ENCODE measurements at places on chromosomes 7 and 10.

- DNase-seq: no peak
Observed at GRCh38 chr10:34825414-34825813, 10.3 kb upstream of the PARD3 start.

DNA sequence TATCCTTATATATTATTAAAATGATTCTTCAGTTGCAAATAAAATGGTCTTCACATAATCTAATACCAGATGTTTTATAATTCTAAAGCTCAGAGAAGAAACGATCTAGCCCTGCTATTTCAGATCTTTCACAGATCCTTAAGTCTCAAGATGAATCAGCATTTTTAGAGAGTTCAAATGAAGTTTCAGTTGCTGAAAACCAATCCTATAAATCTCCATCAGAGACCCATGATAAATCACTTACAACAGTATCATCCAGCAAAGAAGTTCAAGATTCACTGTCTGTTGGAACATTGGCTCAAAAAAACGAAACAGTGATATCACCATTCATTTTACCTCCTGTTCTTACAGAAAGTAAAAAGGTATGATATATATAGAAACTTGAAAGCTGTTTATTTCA, 137.0 kb downstream of the CCDC7 start:
- no peak for DNase-seq

DNA sequence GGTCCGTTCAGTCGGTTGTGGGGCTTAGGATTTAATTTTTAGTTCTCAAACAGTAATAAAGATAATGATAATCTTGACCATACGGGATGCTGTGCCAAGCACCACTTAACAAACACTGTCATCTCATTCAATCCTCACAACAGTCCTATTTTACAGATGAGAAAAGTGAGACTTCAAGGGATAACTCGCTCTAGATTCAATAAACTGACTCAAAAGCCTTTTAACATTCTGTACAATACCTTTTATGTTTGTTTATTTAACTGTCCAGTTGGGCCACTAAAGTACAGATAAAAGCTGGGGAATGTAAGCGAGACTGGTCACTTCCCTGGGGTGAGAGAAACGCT, 437 bp upstream of the CFAP69 start:
- no peak for DNase-seq

GRCh38 chr10:14362104-14362503, 31.4 kb upstream of the FRMD4A start:
- no peak for DNase-seq

DNA sequence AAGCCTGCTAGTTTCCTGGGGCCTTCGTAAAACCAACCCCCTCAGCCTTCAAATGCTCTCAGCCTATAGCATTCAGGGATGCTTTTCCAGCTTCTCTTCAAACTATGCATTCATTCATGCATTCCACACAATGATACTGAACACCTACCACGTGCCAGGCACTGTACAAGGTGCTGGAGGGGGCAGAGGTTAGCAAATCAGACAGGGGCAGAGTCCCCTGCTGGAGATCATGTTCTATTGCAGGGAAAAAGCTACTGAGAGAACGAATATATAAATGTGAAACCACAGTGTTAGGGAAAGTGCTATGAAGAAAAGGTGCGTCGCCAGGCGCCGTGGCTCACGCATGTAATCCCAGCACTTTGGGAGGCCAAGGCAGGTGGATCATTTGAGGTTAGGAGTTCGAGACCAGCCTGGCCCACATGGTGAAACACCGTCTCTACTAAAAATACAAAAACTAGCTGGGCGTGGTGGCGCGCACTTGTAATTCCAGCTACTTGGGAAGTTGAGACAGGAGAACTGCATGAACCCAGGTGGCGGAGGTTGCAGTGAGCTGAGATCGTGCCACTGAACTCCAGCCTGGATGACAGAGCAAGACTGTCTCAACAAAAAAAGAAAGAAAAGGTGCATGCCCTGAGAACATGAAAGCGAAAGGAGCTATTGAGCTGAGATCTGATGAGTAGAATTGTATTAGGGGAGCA, 64.6 kb upstream of the CALN1 start:
- no peak for DNase-seq

- no peak for DNase-seq
Observed at GRCh38 chr7:153948060-153948459, 104.1 kb upstream of the DPP6 start.

GRCh38 chr7:104805449-104806317, 208.3 kb upstream of the KMT2E start:
- DNase-seq: no peak

GRCh38 chr7:140920745-140921144, 4.0 kb downstream of the BRAF start:
- DNase-seq: no peak

GRCh38 chr7:134029743-134030142, 97.4 kb upstream of the LRGUK start:
- no peak for DNase-seq

Data from nephron progenitor cell (in vitro differentiated cells).